ENCODE measurements at places on chromosomes 4 and X. TPM values are rescaled to one million over a fixed set of nuclear protein-coding genes. Genes with fewer than 3 reads are reported as not detected.

GRCh38 chrX:100297728-100298127, 112.3 kb downstream of the PCDH19 start:
- no peak for DNase-seq

DNA sequence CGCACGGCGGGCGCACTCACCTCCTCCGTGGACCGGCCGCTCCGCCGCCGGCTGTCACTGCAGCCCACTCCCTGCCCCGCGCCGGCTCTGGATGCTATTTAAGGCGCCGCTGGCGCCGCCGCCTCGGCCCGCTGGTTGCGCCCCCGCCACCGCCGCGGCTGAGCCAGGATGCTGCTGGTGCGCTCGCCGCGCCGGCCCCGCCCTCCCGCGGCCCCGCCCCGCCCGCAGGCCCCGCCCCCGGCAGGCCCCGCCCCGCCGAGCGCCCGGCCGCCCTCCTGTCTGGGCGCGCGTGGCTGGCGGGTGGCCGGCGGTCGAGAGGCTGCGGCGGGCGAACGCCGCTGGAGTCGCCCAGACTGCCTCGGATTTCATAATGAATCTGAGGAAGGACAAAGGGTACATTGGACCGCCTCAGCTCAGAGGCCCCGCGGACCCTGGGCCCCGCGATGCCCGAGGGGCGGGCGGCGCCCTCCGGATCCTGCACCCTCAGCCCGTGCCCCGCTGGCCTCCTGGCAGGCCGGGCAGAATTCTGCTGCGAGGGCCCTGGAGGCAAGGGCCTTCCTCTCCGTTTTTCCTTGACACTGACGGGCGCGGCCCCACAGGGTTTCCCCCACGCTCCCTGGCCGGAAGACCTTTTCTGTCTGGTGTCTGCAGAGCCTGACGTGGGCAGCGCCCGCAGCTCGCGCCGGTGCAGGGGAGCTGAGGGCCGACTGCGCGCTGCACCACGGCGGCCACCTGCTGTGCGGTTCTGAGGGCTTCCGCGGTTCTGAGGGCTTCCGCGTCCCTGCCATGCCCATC, at the start of gene ACSL1:
ACSL1 (minus strand) TSS at position 73 of the 795 bp plus-strand sequence. CDS start 22,454 bp downstream, outside the sequence.
- DNase-seq: peak; percentile 72

DNA sequence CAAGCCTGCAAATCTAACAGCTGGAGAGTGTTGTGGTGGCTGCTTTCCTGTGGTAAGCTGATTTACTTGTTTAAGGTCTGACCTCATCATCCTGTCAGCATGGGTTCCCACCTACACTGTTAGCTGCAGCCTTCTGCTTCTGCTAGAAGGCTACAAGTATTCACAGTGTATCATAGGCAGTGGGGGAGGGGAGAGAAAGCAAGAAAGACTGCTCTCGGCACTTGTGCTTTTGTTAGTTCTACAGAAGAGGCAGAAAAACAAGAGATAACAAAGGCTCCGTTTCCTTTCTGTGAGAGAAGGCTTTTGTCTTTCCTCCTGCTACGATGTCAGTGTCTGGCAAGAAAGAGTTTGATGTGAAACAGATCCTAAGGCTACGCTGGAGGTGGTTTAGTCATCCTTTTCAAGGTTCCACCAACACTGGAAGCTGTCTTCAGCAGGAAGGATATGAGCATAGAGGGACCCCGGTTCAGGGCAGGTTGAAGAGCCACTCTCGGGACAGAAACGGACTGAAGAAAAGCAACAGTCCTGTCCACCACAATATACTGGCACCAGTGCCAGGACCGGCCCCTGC, at the start of gene KLHL4:
KLHL4 (plus strand) TSS at position 232 of the 571 bp plus-strand sequence; CDS start at position 324, 92 bp downstream.
- no peak for DNase-seq

DNA sequence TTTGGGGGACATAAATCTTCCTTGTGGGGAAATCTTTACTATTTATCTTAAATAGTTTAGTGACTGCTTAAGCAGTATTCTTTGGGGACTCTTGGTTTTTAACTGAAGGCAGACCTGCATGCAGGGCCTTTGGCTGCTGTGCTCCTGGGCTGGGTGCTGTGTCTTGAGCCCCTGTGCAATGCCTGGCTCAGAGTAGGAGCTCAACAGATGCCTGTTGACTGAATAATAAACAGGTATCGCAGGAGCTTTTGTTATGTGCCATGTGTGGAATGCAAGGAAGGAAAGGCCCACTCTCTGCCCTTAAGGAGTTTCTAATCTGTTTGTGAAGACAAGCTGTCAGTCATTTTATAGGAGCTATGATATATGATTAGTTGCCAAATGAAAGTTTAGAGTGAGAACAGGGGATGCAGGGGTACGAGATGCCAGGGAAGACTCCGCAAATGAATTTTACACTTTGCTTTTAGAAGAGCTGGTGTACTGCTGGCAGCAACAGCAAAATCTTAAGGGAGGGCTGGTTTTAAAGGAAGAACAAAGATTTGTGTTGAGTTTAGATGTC, 6.7 kb downstream of the GAB1 start:
- no peak for DNase-seq

Gene SLC6A14
- not detected for total RNA-seq

Measured in breast epithelium (tissue), 4 donors.